ENCODE measurements at places on chromosomes 5 and 9. TPM values are rescaled to one million over a fixed set of nuclear protein-coding genes. Genes with fewer than 3 reads are reported as not detected.

DNA sequence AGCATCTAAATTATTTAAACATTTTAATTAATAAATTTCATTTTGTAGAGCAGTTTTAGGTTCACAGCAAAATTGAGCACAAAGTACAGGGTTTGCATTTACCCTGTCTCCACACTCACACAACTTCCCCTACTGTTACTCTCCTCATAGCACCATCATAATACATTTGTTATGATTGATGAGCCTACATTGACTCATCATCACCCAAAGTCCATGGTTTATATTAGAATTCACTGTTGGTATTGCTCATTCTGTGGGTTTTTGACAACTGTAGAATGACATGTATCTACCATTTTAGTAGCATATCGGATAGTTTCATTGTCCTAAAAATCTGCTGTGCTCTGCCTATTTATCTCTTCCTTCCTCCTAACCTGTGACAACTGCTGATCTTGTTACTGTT lies 411.1 kb upstream of the MPDZ start:
- DNase-seq, result no peak

GRCh38 chr5:67015541-67016191 lies 180.9 kb downstream of the CD180 start:
- DNase-seq, result no peak

GRCh38 chr9:87615136-87615535 lies 110.8 kb upstream of the CTSL start:
- DNase-seq, result no peak

The CBY3 gene
- not detected for total RNA-seq

The MLANA gene
- total RNA-seq, result not detected

The SIL1 gene
- total RNA-seq, result 23.1 TPM

The TGFBR1 gene
- total RNA-seq, result 57.4 TPM
